ENCODE measurements at places on chromosomes 16 and 17.

DNA sequence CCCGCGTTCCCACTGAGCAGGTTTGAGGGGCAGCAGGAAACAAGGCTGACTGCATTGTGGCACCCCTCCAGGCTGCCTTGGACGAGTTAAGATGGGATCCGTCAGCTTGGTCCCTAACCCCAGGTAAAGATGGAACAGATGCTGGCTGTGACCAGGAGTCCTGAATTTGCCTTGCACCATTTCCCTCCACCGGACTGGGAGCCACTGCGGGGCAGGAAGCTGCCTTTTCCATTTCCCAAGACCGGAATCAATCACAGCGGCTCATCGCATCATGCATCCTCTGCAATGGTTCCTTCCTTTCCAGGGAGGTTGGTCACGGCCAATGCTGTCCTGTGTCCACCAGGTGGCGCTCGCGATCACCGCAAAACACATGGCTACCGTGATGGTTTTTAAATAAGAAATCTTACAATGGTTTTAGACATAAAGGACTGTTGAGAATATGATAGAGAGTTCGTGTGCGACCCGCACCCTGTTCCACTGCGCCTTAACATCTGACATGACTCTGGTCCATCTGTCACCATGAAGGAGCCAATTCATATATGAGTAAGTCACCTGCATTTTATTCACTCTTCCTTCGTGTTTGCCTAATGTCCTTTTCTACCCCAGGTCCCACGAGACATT is 6.8 kb upstream of the MEAK7 start:
- peak; percentile 91 for DNase-seq

GRCh38 chr17:80984749-80985148 is 6.9 kb upstream of the CHMP6 start:
- peak; percentile 95 for DNase-seq

DNA sequence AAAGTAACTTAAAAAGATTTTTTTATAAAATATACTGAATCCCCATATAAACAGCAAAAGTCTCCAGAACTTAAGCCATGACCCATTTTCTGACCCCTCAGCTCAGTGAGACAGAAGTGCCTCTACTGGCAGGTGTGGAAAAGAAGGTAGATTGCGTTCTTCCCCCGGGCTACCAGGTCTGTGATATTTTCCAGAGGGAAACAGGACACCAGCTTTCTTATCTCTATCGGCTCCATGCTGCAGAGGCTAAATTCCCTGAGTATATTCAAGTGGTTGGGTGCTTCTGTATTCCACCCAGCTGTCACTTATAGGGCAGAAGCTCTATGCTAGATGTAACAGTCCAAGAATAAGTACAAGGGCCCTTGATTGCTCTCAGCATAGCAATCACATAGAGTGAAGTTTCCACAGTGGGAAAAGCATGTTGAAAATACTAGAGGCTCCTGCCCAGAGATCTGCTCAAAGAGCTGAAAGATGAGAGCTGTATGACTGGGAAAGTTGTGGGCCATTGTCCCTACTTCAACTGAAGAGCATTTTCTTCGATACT is 687.3 kb downstream of the CDH11 start:
- no peak for DNase-seq

GRCh38 chr17:74690409-74690825 is 22.3 kb downstream of the CD300LF start:
- DNase-seq = no peak

- DNase-seq = peak; percentile 85
Measured at GRCh38 chr16:8849411-8850011, 19.3 kb downstream of the CARHSP1 start.

DNA sequence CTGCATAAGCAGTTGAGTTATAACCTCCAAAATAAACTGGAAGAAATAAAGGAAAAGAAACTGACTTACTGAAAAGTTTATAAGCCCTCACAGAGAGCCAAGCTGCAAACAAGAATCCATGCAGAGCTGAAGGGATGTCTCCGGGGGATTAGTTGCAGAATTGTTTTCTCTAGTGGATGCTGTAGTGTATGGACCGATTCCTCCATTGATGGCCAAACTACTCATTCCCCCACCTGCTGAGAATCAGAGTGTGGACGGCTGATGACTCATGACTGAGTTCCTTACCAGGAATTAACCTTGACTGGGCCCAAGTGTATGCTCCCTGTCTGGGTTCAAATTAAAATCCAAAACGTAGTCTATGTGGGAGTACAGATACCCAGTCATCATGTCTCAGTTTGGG is 93.9 kb upstream of the CDH8 start:
- no peak for DNase-seq

DNA sequence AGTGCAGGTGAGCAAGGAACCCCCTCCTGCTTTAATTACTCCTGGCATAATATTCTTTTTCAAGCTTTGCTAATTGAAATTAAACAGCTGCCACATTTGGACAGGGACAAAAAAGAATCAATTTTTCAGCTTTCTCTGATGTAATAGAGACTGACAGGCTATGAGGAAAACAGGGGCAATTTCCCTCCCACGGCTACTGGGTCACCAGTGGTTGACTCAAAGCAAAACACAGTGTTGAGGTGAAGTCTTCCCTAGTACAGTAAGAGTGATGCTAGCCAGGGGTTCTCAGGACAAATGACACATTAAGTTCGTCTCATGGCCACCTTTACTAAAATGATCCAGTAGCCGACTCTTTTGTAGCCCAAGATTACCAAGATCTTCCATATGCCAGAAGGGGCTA is 38.6 kb upstream of the PMFBP1 start:
- DNase-seq = no peak

- DNase-seq = no peak
Measured at GRCh38 chr16:79381603-79382042, 218.9 kb downstream of the MAF start.

- no peak for DNase-seq
Measured at GRCh38 chr17:77453613-77454241, 313.0 kb downstream of the SEC14L1 start.

- no peak for DNase-seq
Measured at GRCh38 chr17:32497431-32498205, 10.8 kb downstream of the CDK5R1 start.

GRCh38 chr17:76793775-76794174 is 55.9 kb downstream of the MFSD11 start:
- peak; percentile 52 for DNase-seq

GRCh38 chr17:13575922-13576419 is 25.8 kb downstream of the HS3ST3A1 start:
- no peak for DNase-seq

GRCh38 chr17:8572764-8573163 is 57.8 kb downstream of the MYH10 start:
- DNase-seq = peak; percentile 52

DNA sequence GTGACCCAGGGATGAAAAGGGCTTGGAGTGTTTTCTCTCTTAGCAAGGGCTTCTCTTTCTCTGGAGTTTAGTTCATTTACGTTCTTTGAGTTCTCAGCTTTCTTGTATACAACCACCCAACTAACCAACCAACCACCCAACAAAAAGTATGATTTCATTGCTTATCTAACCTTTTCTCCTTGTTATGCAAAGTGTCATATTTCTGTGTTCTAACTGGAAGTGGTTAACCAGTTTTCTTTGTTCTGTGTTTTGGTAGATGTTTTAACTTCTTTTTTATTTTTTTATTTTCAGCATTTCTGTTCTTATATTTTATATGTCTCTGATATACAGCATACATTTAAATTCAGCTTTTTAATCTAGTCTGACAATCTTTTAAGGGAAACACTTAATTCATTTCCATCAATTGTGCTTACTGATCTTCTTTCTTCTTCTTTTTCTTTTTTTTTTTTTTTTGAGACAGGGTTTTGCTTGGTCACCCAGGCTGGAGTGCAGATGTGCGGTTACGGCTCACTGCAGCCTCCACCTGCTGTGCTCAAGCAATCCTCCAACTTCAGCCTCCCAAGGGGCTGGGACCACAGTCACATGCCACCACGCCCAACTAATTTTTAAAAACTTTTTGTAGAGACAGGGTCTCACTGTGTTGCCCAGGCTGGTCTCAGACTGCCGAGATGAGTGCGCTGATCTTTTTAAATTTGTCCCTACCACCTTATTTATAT is 29.6 kb downstream of the NLK start:
- DNase-seq = no peak

DNA sequence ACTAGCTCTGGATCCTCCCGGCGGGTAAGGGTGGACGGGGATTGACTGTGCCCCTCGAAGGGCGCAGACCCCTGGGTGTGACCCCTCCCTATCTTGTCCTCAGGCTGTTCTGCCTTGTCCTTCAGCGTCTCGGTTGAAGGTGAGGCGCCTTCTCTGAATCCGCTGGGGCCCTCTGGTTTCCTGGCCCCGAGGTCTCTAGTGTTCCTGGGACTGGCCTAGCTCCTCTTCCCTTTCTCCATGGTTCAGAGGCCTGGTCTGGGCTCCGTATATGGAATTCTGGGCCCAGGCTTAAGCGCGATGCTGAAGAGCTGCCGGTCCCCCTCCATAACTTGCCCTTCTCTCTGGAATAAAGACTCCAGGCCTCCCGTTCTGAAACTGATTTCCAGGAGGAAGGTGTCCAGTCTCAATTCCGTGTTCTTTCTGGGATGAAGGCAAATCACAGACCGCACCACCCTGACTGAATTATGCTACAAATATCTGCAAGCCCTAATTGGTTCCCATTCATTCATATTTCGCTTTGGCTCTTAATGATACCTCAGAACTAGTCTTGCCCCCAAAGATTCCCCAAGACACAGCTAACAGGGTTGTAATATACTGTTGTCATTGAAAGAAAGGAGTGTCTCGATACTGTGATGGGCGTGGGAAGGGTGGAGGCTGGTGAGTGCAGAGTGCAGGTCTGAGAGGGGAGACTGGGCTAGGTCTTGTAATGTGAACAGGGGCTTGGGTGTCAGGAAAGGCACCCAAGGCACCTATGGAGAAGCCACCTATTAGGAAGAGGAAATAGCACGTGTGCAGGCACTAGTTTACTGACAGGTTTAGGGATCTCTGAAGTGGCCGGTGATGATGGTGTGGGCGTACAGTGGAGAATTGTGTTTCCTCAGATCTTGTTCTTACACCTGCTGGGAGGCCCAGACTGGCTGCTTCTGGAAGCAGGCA is 851 bp downstream of the EDC4 start:
- DNase-seq = peak; percentile 24

DNA sequence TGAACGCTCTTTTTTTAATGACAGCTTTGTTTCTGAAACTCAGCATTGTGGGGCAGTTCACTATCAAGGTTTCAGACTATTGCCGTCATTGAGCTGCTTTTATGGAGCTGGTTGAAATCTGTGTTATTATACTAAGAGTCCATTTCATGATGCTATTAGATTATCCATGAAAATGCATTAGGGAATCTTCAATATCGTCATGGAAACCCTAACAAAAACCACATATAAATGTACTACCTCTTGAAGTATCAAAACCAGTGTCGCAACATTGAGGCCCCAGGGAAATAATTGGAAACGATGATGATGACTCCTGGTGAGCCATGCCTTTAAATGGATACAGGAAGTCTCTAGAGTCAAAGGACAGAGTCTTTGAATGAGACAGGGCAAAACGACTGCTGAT is 231.6 kb upstream of the CPHXL start:
- no peak for DNase-seq

DNA sequence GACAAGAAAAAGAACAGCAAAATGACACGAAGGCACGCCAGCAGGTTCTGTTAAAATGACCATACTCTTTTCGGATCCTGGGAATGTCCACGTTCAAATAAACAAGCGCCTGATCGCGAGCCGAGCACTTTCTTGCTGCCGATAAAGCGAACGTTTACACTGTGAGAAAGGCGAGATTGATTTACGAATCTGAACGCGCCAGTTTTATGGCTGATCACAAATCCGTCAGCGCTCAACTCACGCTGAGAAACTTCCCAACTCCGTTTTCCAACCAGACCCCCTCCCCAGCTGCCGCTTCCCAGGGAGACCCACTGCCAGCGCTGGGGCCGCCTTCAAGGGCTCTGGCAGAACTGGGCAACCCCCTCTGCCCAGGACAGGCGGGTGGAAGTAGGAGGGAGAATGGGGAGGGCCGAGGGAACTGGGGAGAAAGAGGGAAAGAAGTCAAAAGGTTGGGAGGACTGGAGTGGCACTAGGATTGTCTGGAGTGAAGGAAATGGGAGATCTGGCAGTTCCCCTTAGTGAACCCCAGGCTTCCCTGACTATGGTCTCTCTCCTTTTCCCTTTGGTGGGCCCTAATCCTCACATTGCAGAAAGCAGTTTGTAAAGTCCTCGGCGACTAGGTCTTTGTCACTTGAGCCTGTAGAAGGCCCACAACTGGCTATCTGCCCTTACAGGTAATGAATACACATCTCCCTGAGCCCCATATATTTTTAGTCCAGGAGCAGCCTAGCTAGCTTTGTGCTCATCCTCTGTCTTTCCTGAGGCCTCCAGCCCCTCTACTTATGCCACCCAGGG is 6.9 kb downstream of the HOXB4 start:
- no peak for DNase-seq

DNA sequence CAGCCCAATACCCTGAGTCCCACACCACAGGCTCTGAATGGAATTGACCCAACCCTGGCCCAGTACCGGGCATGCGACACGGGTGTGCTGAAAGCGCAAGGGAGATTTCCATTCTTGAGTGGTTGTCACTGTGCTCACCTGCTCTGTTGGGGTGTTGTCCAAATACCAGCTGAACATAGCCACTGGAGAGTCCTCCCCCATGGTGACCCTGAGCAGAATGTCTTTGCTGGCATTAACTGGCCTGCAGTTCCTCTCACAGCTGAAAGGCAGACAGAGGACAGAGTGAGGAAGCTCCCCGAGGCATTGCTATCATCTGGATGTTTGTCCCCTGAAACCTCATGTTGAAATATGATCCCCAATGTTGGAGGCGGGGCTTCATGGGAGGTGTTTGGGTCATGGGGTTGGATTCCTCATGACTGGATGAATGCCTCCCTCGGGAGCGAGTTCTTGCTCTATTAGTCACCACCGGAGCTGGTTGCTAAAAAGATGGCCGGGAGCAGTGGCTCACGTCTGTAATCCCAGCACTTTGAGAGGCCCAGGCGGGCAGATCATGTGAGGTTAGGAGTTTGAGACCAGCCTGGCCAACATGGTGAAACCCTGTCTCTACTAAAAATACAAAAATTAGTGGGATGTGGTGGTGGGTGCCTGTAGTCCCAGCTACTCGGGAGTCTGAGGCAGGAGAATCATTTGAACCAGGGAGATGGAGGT is 57.3 kb upstream of the BCO1 start:
- peak; percentile 98 for DNase-seq

- no peak for DNase-seq
Measured at GRCh38 chr17:7806587-7806986, 27.4 kb upstream of the KDM6B start.

DNA sequence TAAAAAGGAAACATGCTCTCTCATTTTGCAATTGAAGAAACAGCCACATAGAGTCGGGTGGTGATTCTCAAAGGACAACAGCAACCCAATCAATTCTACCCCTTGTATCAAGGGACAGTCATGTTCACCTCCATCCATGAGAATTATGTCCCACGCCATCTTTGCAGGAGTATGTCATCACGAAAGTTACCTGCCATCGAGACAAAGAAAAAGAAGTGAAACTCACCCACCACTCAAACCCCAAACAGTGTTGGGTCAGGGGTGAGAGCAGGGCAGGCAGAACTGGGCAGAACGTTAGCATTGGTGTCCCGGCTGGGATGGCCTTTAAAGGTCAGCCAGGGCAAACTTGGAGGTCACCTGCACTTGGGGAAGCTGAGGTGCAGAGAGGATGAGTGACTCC is 24.2 kb upstream of the HNF1B start:
- DNase-seq = no peak
